GM04503 (cell line): ENCODE measurements at places on chromosomes 2 and 18.
A peak's percentile ranks its signal among the peaks of the same experiment; 100 is the strongest.

DNA sequence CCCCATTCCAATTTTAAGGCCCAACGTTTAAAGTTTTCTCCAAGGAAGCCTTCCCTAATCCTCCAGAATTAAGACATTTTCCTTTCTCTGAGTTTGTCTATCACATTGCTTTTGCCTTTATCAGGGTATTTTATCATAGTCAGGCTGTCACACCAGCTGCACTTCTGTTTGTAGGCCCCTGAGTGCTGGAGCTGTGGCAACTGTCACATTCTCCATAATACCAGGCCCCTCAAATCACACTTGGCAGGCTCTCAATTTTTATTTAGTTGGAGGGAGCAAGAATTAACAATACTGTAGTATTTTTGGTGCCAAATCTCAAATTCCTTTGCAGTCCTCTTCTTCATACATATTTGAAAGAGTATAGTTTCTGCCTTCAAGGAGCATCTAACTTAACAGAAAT, 122.2 kb downstream of the FSHR start:
- no peak for DNase-seq

DNA sequence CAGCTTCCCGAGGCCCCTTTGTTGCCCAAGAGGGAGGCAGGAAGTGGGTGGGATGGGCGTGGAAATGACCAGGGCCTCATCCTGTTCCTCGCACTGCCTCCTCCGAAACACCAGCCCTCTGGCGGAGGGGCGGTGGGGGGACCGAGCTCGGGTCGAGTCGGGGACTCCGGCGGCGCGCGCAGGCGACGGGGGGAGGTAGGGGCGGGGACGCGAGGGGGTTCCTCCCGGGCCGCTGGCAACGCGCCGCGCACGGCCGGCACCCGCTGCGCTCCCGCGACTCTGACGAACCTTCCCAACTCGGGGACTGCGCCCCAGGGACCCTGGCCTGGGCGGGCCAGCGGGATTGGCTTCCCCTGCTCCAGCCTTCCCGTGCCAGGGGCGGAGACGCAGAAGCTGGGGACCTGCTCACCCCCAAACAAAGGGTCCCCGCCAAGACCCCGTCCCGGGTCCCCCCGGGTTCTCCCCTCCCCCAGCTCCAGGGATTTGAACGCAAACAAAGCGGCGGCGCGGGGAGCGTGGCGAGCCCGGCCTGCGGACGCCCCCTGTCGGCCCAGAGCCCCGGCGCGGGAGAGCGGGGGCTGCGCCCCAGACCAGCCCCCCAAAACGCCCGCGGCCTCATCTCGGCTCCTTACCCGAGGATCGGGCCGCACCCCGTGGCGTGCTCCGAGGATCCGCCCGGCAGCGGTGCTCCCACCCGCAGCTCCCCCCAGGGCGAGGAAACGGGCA, 1.2 kb downstream of the SEMA4C start:
- peak; percentile 51 for DNase-seq

- no peak for DNase-seq
These were observed 249.9 kb upstream of the THUMPD2 start for GRCh38 chr2:40028792-40029488.

DNA sequence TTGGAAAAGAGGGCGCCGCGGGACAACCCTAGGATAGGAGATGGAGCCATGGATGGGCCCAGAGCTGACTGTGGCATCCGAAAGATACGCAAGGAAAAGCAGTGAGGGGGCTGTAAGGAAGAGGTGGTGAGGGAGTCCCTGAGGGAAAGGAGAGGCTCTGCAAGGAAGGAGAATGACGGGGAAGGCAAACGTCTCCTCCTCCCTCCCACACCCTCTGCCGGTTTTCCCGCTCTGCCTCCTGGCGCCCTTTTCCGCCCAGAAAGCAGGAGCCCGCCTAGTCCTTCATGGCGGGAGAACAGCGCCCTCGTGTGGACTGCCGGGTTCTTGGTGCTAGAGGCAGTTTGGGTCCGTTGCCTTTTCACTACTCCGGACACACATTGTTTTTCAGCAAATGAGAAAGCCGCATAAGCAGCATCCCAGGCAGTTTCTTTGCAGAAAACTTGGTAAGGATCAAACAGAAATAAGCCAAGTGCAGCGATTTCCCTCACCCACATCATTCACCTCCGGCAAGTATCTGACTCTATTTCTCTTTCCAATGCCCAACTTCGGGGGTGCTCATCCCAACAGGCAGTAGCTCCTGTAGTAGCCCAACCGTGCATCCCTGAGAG, 200.4 kb downstream of the INO80D start:
- DNase-seq = peak; percentile 14

DNA sequence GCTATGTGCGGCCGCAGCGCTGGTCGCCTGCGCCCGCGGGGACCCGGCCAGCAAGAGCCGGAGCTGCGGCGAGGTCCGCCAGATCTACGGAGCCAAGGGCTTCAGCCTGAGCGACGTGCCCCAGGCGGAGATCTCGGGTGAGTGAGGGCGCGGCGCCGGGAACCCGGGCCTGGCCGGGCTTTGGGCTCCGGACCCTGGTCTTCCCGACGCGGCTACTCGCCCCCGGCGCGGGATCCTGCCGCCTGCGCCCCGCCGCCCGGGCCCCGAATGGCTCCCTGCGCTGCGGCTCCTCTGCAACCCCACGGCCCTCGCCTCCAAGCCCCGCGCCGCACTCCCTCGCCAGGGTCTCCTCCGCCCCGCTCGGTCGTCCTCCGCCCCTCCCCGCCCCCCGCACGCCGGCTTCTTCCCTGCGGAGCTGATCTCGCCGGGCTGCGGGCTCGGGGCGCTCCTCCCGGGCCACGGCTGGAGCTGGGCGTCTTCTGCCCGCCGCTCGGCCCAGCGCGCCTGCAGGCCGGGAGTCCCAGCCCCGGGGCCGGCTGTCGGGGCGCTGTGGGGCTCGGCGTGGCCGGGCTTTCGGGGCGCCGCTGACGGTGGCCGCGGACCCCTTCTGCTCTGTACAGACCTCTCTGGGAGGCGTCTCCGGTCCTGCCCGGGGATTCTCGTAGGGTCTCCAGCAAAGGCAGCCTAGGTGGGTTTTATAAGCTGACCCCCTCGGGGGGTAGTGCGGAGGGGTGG, 652 bp downstream of the GPC1 start:
- no peak for DNase-seq

- DNase-seq = no peak
These were observed 112.0 kb downstream of the QPCT start for GRCh38 chr2:37456479-37456878.

DNA sequence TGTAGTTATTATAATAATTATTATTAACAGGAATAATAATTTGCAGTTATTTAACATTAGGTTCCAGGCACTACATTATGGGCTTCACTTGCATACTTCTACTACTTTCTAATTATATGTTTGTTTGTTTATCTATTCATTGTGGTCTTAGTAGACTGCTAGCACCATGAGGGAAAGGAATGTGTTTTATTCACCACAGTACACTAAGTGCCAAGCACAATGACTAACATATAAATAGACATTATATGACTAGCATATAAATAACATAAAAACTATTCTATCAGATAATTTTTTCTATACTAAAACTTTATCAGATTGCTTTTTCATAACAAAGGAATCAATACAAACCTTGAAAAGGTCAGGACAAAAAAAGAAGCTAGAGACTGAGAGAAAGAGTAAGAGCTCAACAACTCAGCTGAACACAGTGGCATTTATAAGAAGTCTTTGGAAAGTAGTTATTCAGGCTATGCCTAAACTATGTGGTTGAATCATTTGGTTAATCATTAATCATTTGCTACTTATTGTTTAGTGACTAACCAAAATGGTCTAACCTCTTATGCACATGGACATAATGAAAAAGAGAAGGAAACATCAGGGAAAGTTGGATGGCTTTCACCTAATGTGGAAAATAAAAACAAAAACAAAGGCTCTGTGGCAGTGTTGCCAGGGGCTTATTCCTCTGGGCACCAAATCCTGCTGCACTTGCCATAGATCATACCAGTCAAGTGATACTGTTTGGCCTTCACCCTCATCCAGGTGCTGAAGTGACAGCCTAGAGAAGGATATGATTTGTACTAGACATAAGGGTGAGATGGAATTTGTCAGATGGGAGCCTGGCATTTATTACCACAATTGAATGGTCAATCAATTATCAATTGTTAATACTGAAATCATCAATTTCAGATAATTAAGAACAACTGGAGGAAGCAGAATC, 174.9 kb downstream of the ETAA1 start:
- DNase-seq = no peak

GRCh38 chr18:7535436-7536205, 31.5 kb upstream of the PTPRM start:
- DNase-seq = no peak

GRCh38 chr2:25417715-25418369, 76.1 kb upstream of the DNMT3A start:
- no peak for DNase-seq

DNA sequence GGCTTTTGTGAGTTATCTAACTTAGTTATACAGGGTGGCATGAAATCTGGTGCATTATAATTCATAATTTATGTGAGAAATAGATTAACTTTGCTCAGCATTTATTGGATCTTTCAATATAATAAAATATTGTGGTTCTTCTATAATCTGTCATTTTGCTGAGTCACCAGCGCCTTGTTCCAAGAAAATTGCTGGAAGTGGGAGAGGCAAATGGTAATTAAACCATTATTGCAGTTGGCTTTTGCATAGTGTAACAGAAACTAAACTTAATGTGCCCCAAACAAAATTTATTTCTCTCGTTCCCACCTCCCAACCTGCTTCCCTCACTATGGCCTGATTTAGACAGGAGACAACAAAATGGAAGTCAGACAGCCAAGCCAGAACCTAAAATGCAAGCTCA, 146.3 kb downstream of the GALR1 start:
- DNase-seq = no peak

DNA sequence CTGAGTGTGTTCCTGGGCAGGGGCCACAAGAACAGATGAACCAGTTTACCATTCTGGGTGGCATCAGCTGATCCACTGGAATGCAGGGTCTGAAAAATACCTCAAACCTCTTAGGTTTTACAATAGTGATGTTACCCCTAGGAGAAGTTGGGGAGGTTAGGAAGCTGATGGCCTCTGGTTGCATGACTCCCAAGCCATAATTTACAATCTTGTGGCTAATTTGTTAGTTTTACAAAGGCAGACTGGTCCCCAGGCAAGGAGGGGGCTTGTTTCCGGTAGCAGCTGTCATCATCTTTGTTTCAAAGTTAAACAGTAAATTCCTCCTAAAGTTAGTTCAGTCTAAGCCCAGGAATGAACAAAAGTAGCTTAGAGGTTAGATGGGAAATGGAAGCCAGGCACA, 113.8 kb upstream of the SLC38A11 start:
- no peak for DNase-seq

DNA sequence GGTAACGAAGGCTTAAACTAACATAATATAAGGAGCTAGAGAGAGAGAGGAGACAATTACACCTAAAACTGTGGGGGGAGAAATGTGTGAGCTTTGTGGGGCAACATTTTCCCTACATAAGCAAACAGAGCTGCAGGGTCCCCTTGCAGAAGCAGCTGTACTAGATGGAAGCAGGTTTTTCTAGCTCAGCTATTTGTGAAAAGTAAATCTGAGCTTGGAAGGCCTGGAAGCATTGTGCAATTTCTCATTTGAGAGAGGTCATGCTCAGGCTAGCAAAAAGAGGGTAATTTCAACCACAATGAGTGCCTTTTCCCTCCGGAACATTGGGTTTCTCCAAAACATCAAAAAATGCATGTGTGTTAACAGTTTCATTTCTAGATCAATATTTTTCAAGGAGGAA, 130.0 kb downstream of the ARL4C start:
- no peak for DNase-seq

GRCh38 chr2:135202751-135203150, 150.7 kb downstream of the RAB3GAP1 start:
- no peak for DNase-seq

DNA sequence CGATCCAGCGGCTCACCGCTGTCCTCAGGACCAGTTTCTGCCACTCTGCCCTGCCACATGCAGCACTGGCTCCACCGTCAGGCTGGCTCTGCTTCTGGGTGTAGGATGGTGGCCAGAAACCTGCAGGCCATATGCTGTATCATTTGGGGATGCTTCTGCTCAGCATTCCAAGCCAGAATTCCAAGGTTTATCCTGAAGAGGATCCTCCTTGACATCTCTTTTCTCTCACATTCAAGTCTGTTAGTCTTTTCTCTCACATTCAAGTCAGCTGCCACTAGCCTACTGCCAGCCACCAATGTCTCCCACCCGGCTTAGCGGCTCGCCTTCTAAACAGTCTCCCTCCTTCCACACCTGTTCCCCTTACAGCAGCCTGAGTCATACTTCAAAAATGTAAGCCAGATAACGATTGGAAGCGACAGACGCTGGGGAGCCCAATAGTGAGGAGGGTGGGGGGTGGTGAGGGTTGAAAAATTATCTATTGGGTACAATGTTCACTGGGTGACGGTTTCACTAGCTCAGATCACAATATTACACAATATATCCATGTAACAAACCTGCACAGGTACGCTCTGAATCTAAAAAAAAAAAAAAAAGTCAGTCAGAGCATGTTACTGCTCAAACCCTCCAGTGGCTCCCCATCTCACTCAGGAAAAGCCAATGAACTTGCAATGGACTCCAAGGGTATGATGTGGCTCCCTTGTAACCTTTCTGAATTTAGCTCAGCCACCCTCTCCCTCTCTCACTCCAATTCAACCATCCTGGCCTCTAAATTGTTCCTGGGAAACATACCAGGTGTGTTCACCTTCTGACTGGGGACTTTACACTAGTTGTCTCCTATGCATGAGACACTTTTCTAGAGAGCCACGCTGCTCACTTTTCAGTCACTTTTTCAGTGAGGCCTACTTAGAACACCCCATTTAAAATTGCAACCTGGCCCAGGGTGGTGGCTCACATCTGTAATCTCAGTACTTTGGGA, 38.8 kb upstream of the SP3 start:
- no peak for DNase-seq

GRCh38 chr2:212194396-212194795, 344.2 kb downstream of the ERBB4 start:
- DNase-seq = no peak

- DNase-seq = no peak
These were observed 78.1 kb downstream of the HNRNPLL start for GRCh38 chr2:38524580-38524979.

DNA sequence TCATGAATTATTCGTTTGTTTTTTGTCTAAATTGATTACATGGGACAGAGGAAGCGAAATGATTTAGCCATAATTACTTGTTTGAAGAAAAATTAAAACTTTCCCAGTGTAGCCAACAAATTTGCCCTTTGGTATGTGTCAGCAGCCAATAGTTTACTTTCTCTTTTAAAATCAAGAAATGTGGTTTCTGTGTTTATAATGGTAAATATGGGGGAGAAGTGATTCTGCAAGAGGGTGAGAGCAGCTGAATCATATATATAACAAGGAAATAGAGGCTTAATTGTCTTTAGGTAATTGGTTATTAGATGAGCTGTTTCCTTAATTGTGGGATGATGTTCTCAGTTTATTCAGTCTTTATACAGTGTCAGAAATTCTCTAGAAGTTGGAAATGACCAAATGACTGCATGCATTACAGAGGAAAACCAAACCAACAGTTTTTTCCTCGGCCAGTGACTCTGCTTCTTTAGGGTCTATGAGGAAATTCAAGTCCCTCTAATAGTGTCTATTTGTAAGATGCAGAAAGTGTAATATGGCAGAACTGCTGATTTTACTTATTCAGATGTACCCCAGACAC, 132.9 kb downstream of the AGPS start:
- DNase-seq = no peak

DNA sequence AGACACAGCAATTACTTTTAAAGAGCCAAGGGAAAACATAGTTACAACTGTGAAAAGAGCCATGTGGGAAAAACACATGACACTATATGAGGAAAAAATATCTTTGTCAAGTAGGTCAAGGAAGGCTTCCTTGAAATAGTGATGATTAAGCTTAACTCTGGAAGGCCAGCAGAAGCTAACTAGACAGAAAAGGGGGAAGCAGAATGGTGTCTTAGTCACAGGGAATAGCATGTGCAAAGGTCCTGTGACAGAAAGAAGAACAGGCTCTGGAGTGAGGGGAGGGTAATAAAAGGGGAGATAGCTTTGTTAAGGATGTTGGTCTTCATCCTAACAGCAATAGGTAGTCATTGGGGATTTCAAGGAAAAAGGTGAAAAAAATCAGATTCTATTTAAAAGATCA, 64.0 kb downstream of the ARHGAP25 start:
- no peak for DNase-seq
